HT1080 (cell line): ENCODE measurements at places on chromosomes 5 and 9. TPM values are rescaled to one million over a fixed set of nuclear protein-coding genes. Genes with fewer than 3 reads are reported as not detected.

ANKRD34B gene
- total RNA-seq, result not detected in 2 replicates

EGR1 gene
- total RNA-seq, result 0.60 and 0.64 TPM in 2 replicates

MSX2 gene
- 0.64 and 0.90 TPM in 2 replicates for total RNA-seq

LHX6 gene
- total RNA-seq, result 0.77 and 1.4 TPM in 2 replicates

WWC1 gene
- total RNA-seq, result 48.7 and 52.8 TPM in 2 replicates

STXBP1 gene
- total RNA-seq, result 9.6 and 10.4 TPM in 2 replicates

KCNIP1 gene
- not detected in 2 replicates for total RNA-seq

FYB1 gene
- not detected in 2 replicates for total RNA-seq

DNA sequence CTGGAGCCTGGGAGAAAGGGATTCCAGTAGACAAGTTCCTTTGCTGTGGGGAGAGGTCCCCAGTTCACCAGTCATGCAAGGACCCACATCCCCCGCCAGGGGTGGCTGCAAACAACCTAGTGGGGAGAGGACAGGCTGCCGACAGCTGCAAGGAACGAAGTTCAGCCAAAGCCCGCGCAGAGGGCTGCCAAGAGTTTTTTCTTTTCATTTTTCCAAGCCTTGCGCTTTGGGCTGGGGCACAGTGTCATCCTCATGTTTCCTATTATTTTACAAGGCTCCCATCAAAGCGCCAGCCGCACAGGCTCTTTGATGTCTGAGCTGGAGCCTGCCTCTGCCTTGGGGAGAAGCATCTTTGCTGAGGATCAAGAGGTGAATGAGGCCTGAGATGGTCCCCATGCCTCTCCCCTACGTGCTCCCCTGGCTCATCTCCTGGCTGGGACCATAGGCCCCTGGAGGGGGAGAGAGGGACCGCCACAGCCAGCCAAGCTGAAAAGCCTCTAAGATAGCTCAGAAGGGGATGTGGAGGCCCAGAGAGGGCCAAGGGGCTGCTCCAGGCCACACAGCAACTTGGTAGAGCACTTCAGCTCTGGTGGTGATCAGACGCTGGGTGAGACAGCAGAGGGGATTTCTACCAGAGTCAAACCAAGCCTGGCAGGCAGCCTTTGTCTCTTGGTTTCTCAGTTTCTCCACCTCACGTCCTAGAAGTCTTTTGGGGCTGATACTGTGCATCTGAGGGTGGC lies 50.4 kb upstream of the SYNPO start:
- DNase-seq, result no peak

- DNase-seq, result peak; percentile 24
Observed at GRCh38 chr5:31823472-31823871, 184.5 kb downstream of the PDZD2 start.

GRCh38 chr5:150172145-150172544 lies 5.6 kb downstream of the CDX1 start:
- DNase-seq, result no peak

GRCh38 chr9:21555911-21556310 lies 73.8 kb upstream of the IFNE start:
- DNase-seq, result peak; percentile 65

- no peak for DNase-seq
Observed at GRCh38 chr5:135035678-135036030, 1.6 kb upstream of the PITX1 start.

- DNase-seq, result no peak
Observed at GRCh38 chr9:14958989-14959388, 48.8 kb upstream of the FREM1 start.

GRCh38 chr5:132688536-132689339 lies 14.9 kb downstream of the IL4 start:
- no peak for DNase-seq

GRCh38 chr5:137510671-137511070 lies 11.5 kb upstream of the SPOCK1 start:
- no peak for DNase-seq

GRCh38 chr9:114348261-114348905 lies 18.7 kb downstream of the ORM2 start:
- DNase-seq, result no peak

DNA sequence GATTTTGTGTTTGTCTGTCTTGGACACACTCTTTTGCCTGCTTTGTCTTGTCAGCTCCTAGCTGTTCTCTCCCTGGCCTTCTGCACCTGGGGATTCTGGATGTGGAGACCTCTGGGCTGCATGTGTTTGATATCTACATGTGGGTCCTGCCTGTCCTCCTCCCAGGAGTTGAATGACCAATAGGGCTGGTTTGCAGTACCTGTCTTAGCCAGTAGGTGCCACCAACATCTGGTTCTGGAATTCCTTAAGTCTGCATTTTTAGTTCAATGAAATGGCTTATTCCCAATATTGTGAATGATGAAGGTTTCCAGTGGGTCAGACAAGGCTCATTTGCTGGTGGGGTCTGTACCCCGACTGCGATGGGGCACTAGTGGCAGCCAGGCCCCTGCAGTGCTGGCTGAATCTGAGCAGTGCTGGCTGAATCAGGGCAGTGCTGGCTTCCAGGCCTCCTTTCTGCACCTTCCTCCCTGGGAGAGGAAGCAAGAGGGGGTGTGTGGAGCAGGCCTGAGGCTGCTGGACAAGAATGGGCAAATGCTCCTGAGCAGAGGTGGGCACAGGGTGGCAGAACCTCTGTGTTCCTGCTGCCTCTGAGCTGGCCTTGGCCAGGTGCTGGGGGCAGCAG lies 73.3 kb downstream of the RXRA start:
- peak; percentile 55 for DNase-seq

DNA sequence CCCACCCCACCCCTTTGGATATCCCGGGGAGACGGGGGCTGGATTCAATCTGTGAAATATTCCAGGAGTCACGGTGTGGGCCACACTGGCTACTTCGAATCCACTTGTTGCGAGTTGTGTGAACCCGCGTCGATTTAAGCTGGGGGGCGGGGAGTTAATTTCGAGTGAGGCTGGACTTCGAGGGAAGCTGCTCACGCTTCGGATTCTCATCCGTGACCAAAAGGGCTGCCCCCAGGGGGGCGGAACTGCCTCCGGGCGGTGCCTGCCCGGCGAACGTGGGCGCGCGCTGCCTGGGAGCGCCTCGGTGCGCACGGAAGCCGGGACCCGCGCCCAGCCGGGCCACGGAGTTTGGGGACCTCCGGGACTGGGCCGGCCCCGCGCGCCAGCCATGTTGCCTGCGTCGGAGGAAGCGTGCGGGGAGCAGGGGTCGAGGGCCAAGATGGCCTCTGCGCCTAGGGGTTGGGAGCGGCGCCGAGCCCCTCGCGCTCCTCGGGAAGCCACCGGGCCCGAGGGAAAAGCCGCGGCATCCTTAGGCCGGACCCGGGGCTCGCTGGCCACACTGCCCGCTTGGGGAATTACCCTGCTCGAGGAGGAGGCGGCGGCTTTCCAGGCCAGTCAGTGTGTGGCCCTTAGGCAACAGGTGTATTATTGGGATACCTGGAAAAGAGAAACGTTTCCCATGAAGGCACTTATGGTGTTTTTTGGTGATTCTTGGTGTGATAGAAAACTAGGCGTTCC lies 975 bp downstream of the OCLN start:
- no peak for DNase-seq

- no peak for DNase-seq
Observed at GRCh38 chr9:127873886-127874285, 3.6 kb downstream of the AK1 start.

DNA sequence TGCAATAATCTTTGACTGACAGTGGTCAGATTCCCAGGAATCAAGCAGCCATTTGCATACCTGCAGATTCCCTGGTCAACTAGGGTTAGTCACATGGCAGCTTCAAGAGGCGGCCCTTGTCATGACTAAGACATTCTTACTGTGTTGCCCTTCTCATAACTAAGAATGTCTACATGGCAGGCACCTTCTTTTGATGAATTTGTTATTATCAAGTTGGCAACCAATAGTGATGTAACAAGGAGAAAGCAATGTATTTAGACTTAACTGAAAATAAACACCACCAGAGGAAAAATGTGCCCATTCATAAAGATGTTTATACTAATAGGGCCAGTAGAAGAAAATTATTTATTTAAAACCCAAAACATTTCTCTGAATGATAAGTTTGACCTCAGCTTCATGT lies 215.6 kb downstream of the TLE1 start:
- DNase-seq, result no peak

- no peak for DNase-seq
Observed at GRCh38 chr9:111726949-111727348, 65.5 kb downstream of the GNG10 start.

DNA sequence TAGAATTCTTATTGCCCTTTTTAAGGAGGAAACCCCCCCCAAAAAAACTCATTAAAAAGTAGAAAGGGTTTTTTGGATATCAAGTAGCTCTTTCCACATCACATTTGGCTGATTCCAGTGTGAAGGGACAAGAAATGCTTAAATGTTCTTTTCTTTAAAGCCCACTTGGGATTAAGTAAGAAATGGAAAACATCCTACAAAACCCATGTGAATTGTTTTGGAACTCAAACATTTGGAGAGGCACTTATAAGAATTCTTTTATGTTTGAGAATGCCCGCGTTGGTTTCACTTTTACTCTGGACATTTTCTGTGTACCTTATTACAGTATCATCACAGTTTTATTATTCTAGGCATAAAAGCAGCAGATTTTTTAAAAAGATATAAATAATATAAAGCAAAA lies 301.1 kb upstream of the ACTBL2 start:
- no peak for DNase-seq

- DNase-seq, result no peak
Observed at GRCh38 chr9:107819772-107820565, 330.4 kb upstream of the KLF4 start.

DNA sequence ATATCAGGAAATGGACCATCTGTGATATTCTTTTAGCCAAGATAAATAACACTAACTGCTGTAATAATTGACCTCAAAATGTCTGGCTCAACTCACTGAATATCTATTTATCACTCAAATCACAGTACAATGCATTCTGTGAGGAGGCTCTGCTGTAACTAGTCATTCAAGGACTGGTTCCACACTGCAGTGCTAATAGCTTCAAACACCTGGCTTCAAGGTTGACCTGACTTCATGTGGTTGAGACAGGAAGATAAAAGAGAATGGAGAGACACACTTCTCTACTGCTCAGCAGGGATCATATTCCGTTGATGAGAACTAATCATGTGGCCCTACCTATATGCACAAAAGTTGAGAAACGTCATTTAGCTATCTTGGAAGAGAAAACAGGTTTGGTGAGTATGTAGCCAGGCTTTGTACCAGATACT lies 3.4 kb upstream of the RHOBTB3 start:
- DNase-seq, result no peak

DNA sequence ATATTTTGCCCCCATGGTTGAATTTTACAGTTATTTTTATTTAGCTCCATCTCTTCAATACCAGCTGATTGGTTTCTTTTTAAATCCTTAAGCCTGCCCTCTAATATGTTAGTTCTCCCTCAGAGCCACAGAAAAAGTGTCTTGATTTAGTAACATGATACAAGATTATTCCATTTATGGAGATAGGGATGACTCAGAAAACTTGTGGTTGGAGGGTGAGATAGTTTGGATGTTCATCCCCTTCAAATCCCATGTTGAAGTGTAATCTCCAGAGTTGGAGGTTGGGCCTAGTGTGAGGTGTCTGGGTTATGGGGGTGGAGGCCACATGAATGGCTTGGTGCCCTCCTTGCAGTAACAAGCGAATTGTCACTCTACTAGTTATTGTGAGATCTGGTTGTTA lies 115.7 kb downstream of the FBXO38 start:
- DNase-seq, result peak; percentile 36

DNA sequence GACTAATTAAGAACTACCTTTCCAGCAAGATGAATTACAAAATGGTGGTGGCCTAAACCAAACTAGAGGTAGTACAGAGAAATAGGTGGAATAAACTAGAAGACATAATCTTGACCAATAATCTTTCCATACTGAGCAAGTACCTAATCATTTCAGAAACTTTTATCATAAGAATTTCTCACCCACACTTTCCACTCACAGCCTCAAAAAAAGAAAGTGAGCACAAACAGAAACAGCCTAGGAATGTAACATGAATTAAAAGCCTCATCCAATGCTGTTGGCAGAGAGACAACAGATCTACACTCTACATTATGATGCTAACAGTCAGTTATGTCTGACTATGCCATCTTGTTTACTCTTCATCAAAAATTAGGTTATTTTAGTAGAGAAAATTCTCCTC lies 1.3 kb downstream of the RNF38 start:
- no peak for DNase-seq

DNA sequence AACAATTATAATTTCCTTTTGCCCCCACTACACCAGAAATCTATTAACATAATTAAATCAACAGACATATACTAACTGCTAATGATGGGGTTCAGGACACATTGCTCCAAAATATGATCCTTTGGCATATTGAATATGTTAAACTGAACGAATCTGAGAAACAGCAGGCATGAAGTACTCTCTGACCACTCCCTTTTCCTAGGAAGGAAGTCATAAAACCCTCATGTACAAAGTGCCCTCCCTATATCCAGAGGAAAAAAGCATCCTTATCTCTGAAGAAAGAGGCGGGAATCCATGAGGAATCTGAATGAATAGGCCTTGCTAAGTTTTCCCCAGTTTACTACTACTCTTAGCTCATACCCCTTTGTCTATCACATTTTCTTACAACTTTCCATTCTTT lies 67.9 kb downstream of the ADAMTS6 start:
- no peak for DNase-seq

GRCh38 chr9:72443855-72444254 lies 77.6 kb upstream of the TMC1 start:
- peak; percentile 78 for DNase-seq

GRCh38 chr5:136228136-136228757 lies 35.3 kb upstream of the SMIM32 start:
- no peak for DNase-seq

- no peak for DNase-seq
Observed at GRCh38 chr5:2262620-2263019, 379.9 kb upstream of the IRX4 start.

DNA sequence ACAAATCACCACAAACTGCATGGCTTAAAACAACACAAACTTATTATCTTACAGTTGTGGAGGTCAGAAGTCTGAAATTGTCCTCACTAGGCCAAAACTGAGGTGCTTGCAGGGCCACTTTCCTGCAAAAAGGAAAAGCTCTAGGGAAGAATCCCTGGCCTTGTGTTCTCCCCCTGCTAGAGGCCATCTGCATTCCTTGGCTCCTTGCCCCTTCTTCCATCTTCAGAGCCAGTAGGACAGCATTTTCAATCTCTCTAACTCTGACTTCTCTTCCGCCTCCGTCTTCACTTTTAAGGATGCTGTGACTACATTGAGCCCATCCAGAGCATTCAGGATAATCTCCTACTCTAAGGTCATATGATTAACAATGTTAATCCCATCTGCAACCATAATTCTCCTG lies 236.6 kb downstream of the CDK5RAP2 start:
- DNase-seq, result no peak

DNA sequence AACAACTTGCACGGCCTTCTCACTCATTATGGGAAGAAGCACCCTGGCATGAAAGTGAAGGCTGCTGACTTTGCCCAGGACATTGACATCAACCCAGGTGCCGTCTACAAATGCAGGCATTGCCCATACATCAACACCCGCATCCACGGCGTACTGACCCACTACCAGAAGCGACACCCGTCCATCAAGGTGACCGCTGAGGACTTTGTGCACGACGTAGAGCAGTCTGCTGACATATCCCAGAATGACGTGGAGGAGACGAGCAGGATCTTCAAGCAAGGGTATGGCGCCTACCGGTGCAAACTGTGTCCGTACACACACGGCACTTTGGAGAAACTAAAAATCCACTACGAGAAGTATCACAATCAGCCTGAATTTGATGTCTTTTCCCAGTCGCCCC lies 65.4 kb downstream of the ZNF462 start:
- DNase-seq, result no peak

- no peak for DNase-seq
Observed at GRCh38 chr5:114434396-114435219, 72.7 kb downstream of the KCNN2 start.

- DNase-seq, result no peak
Observed at GRCh38 chr9:74083681-74084433, 413.3 kb upstream of the RORB start.

- no peak for DNase-seq
Observed at GRCh38 chr5:119257613-119258012, 98.2 kb upstream of the TNFAIP8 start.
